Amygdala (tissue), 56 donors: ENCODE measurements at places on chromosomes 5 and 9.
A peak's percentile ranks its signal among the peaks of the same experiment; 100 is the strongest.

DNA sequence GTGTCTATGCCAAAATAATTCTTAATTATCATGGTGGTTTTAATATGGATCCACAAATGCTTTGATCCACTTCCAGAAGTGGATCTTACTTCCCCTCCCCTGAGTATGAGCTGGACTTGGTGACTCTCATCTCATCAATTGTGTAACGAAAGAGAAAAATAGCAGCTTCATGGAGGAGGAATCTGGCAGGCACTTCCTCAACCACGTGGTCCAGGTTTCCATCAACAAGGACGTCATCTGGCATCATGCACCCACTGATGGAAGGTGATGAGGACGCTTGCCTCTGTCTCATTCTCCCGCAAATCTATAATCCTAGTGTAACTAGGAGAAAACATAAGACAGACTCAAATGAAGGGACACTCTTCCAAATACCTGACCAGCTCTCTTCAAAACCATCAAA is 54.6 kb upstream of the S1PR3 start:
- no peak for DNase-seq

DNA sequence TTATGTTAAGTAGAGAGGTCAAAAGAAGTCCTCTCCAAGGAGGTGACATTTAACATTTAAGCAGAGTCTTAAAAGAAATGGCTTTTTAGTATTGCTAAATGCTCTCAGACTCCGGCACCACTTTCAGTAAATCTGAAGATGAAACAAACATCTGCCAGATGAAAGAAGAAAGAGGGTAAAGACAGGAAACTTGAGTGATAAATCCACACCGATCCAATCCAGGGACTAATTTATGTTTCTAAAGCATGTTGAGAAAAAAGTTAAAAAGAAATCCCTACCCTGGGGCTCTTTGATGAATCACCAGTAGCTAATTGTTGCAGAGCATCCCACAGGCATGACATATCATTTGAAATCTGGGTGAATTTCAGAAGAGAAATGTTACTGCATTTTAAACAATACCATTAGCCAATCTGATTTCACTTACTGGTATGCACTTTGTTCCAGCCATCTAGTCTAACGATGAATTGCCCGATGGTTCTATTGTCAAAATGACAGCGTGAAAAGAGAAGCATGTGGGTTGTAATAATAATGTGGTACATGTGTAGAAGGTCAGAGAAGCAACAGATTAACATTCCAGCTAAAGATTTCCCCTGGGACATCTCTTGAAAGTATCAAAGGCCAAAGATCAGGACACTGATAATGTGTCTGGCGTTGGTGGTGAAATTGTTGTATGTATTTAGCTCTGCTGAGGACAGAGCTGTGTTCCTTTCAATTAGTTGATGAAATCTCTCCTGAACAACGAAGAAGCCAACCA is 485.7 kb downstream of the CSNK1G3 start:
- no peak for DNase-seq

DNA sequence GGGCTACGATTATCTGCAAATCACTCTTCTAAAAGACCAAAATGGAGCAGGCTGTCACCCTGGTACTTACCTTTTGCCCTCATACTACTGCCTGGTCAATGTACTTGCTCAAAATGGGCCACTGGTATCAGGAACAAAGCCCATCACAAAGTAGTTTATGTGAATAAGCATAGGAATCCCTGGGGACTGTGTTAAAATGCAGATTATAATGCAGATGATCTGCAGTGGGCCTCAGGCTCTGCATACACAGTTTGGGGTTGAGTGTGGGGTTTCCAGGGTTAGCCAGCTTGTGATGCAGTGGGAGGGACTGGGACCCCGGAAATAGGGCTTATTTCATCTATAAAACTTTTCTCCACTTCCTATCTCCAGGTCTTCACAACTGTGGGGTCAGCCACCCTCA is 173.1 kb downstream of the HSD17B3 start:
- no peak for DNase-seq

DNA sequence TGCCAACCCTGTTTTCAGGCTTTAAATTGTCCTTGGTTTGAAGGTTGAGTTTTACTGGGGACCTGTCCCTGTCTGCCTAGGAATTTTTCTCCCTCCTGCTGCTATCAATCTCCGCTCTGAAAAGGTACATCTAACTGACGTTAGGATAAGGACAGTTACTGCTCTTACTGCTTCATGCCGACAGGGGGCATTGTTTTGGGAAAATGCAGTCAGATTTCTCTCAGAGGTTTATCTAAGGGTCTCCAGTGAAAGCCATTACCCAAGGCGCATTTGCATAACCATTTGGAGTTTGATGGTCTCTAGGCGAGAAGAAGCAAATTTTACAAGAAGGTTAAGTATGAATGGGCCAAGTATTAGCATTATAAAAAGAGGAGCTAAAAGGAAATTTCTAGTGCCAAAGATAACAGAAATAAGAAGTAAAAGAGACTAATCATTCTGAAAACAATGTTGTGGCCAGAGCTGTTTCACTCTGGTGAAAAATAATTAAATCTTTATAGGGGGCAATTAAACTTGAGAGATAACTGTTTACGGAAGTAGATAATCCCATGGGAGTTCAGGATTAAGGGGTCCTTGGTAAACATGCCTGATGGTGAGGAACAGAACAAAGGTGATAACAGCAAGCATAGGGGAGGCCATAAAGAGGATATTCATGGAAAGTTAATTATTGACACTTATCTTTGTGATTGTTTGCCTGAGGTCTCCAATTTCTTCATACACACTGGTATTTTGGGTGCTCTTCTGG is 605.0 kb downstream of the MTRR start:
- no peak for DNase-seq

- no peak for DNase-seq
Measured at GRCh38 chr9:100426189-100426529, 784 bp upstream of the MSANTD3 start.

- no peak for DNase-seq
Measured at GRCh38 chr9:124950050-124950718, 9.3 kb upstream of the GOLGA1 start.

- no peak for DNase-seq
Measured at GRCh38 chr5:92402956-92403702, 1020.0 kb upstream of the ARRDC3 start.

DNA sequence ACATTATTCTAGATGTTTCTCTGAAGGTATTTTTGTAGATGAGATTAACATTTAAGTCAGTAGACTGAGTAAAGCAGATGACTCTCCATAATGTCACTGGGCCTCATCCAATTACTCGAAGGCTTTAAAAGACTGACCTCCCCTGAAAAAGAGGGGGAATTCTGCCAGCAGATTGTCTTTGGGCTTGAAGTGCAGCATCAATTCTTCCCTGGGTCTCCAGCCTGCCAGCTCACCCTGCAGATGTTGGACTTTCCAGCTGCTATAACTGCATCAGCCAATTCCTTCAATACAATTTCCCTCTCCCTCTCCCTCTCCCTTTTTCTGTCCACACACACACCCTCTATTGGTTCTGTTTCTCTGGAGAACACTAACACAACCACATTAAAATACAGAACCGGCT is 472.8 kb downstream of the SPOCK1 start:
- DNase-seq: no peak

- no peak for DNase-seq
Measured at GRCh38 chr5:9483243-9483642, 62.6 kb downstream of the SEMA5A start.

- DNase-seq: no peak
Measured at GRCh38 chr9:95461448-95462248, 55.1 kb downstream of the PTCH1 start.

DNA sequence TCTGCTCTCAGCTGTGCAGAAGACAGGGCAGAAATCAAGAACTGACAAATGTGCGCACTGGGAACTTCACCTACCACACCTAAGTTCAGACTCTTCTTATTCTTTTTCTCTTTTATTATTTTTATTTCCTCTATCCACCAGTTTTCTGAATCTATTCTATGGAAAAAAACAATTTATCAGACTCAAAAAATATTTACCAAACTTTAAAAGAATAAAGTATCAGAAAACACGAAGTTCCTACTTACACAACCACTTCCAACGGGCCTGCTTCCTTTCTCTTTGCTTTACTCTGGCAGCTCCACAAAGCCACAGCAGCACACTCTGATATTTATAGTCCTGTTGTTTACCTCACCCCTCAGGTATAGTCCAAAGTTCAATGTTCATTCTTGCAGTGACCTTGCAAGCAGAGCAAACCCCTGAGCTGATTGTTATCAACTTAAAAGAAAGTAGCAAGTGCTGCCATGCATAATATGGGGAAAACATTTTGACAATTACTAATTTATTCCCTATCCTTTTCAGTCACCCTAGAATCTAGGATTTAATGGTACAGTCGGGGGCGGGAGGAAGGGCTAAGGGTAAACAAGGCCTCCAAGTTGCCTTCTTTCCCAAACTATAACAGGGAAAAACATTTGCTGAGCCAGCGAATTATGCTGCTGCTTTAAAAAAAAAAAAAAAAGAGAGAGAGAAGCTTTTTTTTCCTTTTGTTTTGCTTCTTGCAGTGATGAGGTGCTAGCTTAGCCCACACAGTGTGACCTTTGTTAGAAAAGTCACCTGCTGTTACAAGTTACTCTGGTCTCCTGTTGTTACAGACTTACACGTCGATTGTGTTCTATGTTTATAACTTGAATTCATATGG is at the start of gene SELENOP:
SELENOP (minus strand) TSS at position 302 of the 856 bp plus-strand sequence. CDS start 3,539 bp downstream, outside the sequence.
- peak; percentile 58 for DNase-seq

GRCh38 chr5:173808079-173808808 is 79.9 kb upstream of the CPEB4 start:
- DNase-seq: no peak

DNA sequence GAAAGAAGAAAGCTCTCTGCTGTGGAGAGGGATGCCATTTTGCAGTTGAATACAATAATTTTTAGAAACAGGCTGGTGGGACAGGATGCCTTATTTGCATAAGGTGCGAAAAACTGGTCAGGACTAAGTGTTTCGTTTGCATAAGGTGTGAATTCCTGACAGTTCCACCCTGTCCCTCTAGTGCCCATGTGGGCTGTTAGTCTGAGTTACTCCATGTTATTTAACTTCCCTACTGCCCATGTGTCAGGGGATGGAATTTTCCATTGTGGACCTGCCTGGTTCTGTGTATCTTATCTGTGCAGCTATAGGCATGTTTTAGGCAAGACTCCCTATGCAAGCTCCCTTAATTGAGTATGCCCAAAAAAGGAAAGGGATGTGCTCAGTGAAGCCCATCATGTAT is 35.3 kb upstream of the NFIL3 start:
- DNase-seq: no peak

DNA sequence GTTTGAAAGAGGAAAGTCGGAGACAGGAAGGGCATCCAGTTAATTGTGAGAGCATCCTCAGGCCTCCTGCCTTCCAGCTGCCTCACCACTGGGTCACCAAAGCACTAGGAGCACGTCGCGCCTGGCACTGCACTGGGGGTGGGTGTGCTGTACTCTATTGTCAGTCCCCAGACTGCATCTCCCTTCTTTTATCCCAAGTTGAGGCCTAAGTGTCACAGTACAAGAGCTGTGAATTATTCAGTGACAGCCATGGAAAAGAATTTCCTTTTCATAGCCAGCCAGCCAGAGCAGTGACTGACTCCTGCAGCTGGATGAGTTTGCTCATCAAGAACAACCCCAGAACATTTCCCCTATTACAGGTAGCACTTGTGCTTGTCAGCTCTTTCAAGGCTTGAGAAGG is 16.3 kb downstream of the CLTA start:
- peak; percentile 72 for DNase-seq

DNA sequence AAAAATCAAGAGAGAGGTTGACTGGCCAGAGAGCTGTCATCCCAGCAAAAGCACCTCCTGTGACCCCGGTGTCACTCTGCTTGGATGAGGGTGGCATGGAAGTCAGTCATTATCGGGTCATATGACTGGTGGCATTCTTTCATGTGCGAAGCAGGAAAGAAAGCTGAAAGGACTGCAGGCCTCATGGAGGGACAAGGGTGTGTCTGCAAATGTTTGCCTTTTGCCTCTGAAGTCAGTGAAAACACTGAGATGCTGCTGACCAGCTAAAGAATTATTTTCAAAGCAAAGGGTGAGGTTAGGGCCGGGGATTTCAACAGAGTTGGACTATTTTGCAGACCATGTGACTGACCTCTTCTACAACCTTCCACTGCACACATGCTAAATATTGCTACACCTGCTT is 298.3 kb downstream of the CSNK1G3 start:
- no peak for DNase-seq

- no peak for DNase-seq
Measured at GRCh38 chr9:124615100-124615742, 108.0 kb upstream of the NR5A1 start.

DNA sequence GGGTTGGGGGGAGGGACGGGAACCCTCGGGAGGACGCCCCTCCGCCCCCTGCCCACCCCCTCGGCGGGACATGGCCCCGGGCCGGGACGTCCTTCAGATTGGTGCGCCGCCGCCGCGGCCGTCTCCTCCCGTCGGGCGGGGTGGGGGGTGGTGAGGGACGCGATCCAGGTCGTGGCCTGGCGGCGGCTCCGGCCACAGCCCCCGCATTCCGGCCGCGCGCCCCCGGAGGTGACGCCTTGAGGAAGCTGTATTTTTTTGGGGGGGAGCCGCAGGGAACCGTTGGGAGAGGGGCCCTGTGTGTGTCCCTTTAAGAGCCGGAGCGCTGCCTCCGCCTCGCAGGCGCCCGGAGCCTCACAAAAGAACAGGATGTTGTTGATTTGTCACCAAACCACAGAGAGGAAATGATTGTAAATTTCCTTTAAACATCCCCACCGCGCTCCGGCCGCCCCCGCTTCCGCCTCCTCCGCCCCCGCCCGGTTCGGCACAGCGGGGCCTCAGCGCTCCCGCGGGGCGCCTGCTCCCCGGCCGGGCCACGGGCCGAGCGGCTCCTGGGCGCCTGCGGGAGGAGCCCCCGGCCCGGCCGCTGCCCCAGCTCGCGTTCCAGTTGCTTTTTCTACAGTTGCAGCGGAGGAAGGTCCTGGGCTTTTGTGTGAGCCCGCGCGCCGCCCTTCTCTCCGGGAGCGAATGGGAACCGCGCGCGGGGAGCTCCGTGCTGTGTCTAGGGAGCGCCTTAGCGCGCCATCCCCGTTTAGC is 32.1 kb upstream of the SPRY4 start:
- DNase-seq: peak; percentile 65

DNA sequence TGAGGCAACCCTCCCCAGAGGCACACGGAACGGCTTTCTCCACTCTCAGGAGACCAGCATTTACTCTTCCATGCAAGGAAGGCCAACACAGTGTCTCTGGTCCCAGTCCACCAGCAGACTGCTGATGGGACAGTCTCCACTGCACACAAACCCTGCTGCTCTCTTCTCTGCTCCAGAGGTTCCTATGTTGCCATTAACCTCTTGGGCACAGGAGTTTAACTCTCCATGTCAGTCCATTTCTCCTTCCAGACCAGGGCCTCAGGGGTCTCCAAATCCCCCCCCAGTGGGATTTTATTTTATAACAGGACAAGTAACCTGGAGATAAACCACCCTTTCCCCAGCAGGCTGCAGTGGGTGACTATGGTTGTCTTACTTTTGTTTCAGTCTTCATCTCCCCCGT is 452.5 kb downstream of the GADD45G start:
- no peak for DNase-seq

- DNase-seq: no peak
Measured at GRCh38 chr9:20579524-20580314, 42.6 kb downstream of the MLLT3 start.

GRCh38 chr5:74418709-74419108 is 221.8 kb downstream of the ENC1 start:
- DNase-seq: no peak

DNA sequence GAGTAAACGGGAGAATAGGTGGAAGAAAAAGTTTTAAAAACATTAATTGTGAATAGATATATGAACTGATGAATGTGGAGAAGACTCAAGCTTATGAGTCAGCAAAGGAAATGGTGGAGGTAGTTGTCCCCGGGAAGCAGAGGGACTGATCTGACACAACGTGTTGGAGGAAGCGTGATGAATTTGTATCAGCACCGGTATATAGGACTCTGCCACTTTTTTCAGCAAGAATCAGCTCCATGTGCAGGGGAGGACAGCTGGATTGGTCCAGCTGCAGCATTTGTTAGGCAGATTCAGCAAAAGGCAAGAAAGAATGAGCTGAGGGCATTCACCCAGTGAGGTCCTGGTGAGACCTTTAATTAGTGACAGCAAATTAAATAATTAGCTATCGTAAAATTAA is 276.0 kb downstream of the TENT4A start:
- no peak for DNase-seq
